ENCODE measurements at places on chromosomes 2 and 18. TPM values are rescaled to one million over a fixed set of nuclear protein-coding genes. Genes with fewer than 3 reads are reported as not detected.

Gene CYP27C1
- 5.7 TPM for total RNA-seq

Gene MEP1B
- total RNA-seq = 0.28 TPM

Gene LTBP1
- 12.5 TPM for total RNA-seq

Gene PEX13
- 24.7 TPM for total RNA-seq

Gene CDH19
- total RNA-seq = not detected

Gene GPAT2
- total RNA-seq = not detected

Gene ALPG
- 65.3 TPM for total RNA-seq

Gene ATRAID
- total RNA-seq = 111 TPM

Gene GPC1
- 88.7 TPM for total RNA-seq

Gene QPCT
- 2.3 TPM for total RNA-seq

Gene TMEFF2
- 1.5 TPM for total RNA-seq

Gene XDH
- total RNA-seq = 0.08 TPM

Gene VIT
- 0.77 TPM for total RNA-seq

All from Panc1 (cell line).